ENCODE measurements at places on chromosomes 13 and 19.

- DNase-seq: no peak
Measured at GRCh38 chr13:39110518-39111097, 72.4 kb downstream of the NHLRC3 start.

DNA sequence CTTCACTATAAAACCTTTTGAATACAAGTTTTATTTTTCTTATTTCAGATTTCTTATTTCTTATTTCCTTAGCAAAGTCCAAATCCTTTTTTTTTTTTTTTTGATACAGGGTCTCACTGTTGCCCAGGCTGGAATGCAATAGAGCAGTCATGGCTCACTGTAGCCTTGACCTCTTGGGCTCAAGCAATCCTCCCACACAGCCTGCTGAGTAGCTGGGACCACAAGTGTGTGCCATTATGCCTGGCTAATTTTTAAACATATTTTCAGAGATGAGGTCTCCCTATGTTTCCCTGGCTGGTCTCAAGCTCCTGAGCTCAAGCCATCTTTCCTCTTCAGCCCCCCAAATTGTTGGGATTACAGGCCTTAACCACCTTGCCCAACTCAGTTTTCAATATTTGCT lies 334.3 kb downstream of the DLEU7 start:
- no peak for DNase-seq

DNA sequence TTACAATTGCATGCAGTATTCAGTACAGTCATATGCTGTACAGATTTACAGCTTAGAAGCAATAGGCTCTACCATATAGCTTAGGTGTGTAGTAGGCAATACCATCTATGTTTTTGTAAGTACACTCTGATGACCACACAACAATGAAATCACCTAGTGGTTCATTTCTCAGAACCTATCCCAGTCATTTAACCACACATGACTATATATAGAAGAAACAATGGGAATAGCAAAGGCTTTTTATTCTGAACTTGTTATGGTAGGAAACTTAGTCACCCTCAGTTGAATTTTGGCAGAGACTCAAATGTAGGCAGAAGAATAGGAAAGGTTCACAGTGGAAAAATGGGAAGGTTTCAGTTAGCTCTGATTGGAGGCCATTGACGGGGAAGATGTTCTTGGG lies 1075.1 kb upstream of the MIR17HG start:
- peak; percentile 6 for DNase-seq

GRCh38 chr13:29936051-29936813 lies 85.8 kb upstream of the UBL3 start:
- DNase-seq: no peak

- DNase-seq: peak; percentile 76
Measured at GRCh38 chr19:35063940-35064818, 22.7 kb downstream of the HPN start.

DNA sequence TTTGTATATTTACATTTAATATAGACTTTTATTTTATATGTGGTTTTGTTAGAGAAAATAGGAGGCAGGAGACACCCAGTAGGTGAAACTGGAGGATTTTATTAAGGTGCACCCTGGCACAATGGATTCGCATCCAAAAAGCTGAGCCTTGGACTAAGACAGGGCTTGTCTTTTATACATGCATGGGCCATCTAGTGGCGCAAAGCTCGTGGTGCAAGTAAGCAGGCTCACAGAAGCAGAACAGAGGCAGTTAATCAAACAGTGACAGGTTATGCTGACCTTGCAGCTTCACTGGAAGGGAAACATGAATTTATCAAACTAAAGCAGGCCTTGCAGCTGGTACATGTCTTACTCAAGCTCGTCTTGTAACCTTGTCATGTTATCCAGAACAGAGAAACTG lies 58.8 kb upstream of the ZNF681 start:
- no peak for DNase-seq

DNA sequence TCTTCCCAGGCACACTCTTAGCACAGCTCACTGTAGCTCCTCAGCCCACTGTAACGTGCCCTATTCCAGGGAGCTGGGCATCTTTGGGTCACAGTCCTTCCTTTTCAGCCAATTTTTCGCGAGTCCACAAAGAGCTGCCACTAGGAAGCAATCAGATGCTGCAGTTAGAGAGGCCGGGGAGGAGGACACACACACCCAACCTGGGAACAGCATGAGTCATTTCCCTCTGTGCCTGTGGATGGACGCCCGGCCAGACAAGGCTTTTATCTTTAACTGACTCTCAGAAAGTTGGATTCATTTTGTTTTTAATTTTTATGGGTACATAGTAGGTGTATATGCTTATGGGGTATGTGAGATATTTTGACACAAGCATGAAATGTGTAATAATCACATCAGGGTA lies 918.6 kb downstream of the UQCRFS1 start:
- peak; percentile 79 for DNase-seq

DNA sequence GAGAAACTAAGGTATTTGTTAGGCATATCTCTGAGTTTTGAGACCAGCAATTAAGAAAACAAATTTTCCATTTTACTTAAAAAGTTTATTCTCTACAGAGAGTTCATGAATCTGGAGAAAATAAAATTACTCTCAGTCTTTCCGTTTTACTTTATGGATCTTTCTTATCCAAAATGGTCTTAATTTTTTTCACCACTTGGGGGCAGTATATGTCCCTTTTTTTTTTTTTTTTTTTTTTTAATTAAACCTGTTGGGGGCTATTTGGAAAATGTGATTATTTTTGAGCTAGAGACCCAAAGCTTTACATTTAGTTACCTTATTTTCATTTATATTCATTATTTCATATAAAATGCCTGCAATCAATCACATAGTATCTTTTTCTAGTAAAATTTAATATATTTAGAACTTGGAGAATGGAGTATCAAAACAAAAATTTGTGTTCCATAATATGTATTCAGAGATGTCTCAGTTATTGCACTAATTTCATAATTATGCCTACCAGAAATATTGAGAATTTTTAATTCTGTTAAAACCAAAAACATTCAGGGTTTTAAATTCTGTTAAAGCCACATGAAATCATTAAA lies 27.1 kb downstream of the PIBF1 start:
- peak; percentile 14 for DNase-seq

- DNase-seq: no peak
Measured at GRCh38 chr19:51921949-51922348, 5.3 kb upstream of the ZNF613 start.

- peak; percentile 41 for DNase-seq
Measured at GRCh38 chr13:28679628-28680027, 20.7 kb downstream of the POMP start.

GRCh38 chr13:95335667-95336066 lies 34.4 kb upstream of the ABCC4 start:
- DNase-seq: no peak

- no peak for DNase-seq
Measured at GRCh38 chr19:2820112-2820702, 539 bp downstream of the ZNF554 start.

DNA sequence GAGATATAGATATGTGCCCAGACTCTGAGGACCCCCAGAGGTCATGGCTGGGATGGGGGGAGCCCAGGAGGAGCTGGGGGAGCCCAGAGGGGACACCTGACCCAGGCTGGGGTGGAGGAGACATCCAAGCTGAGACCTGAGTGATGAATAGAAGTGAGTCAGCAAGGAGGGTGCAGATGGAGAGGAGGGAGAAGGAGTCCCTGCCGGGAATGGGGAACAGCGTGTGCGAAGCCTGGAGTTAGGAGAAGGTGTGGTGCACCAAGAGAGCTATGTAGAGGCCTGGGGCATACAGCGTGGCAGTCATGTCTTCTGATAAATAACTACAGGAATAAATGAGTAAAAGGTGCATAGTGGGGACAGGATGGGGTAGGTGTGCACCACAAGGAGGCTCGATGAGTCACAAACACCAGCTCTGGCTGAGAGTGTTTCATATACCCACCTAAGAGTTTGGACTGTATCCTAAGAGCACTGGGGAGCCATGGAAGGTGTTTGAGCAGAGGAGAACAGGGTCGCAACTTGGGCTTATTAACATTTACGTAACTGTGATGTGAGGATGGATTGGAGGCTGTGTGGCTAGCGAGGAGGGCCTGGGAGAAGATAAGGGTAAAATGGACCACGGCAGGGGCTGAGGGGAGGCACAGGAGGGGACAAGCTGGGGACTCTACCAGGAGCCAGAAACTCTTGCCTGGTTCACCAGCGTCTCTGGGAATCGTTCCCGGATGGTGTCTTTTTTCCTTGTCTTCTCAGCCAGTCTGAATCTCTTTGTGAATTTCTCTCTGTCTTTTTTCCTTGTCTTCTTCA lies 1.4 kb downstream of the CEACAM18 start:
- no peak for DNase-seq

DNA sequence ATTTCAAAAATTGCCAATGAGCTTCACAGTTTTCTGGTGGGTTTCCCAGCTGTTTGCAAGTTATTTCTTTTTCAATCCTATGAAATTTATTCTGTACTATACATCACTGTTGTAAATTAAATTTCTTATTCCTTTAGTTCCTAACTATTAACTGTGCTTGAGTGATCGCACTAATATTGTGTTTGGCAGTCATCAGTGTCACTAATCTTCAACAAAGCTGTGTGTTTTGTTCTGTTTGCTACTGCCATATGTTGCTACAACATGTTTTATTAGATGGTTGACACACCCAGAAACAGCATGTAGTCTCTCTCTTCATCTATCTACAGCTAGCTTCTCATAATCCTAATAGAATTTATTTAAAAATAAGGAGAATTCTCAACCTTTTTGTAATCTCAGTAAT lies 453.6 kb upstream of the PRR20A start:
- DNase-seq: no peak

DNA sequence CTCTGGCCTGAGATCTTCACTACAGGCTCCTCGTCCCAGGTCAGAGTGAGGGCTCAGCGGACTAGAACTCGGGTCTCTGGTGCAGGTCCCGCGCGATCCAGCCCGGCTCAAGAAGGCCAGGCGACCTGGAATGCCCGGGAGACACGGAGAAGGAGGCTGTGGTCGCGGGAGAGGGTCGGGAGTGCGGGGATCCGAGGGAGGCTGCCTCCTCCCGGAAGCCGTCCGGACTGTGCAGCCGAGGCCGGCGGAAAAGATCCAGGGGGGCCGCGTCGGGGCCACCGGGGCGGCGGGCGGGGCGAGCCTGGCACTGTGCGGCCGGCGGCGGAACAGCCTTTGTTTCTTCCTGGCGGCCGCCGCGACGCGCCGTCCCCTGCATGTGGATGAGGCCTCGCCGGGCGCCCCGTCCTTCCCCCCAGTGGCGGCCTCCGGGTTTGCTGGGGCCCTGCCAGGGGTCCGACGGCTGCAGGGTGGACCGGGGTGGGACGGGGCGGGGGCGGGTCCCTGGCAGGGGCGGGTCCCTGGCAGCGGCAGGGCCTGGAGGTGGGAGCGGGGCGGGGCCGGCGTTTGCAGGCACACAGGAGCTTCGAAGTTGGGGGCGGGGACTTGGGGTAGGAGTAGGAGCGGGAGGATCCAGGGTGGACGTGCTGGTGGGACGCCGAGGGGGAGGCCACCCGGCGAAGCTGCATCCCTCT lies 1.0 kb upstream of the SLC7A10 start:
- DNase-seq: no peak

DNA sequence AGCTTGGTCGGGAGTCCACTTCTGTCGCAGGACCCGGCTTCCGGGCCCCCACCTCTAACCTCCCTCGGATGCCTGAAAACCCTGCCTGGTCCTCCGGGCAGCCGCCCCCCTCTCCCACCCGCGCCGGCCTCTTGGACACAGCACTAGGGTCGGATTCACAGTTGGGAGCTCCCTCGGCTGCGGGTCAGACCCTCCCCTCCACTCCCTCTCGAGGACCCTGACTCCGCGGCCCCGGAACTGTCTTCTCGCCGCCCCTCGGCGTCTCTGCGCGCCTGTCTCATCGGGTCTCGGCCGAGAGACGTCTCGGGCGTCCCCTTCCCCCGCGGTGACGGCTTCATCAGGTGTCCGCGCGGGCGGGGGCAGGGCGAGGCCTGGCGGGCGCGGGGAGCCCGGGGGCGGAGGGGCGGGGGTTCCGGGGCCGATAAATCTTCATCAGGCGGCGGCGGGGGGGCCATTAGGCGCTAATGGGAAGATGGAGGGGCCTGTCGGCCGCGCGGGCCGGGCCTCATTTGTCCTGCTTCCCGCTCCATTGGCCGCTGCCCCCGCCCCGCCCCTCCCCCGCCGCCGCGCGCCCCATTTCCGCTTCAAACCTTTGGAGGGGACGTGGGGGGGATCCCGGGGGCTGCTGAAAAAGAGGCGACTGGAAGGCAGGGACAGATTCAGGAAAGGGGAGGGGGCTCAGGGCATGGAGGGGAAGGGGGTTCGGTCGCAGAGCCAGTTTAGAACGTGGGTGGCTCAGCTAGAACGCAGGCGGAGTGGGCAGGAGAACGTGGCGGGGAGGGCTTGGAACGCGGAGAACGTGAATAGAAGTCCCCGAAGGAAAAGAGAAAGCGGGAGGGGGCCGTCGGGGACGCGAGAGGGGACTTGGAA lies 11.8 kb upstream of the ERFL start:
- peak; percentile 26 for DNase-seq

- peak; percentile 34 for DNase-seq
Measured at GRCh38 chr13:101157261-101157660, 259.0 kb downstream of the NALCN start.

- no peak for DNase-seq
Measured at GRCh38 chr19:37986048-37986750, 79.2 kb downstream of the SIPA1L3 start.

GRCh38 chr13:70034286-70034685 lies 73.3 kb upstream of the ATXN8OS start:
- DNase-seq: no peak

DNA sequence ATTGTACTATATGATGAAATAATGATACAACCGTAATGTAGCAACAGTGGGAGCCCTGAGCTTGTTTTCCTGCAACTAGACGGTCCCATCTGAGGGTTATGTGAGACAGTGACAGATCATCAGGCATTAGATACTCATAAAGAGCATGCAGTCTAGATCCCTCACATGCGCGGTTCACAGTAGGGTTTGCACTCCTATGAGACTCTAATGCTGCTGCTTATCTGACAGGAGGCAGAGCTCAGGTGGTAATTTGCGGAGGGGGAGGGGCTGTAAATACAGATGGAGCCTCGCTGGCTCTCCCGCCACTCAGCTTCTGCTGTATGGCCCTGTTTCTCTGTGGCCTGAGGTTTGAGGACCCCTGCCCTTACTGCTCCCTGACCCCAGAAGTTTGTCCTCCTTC lies 13.7 kb downstream of the EPHX3 start:
- DNase-seq: no peak

DNA sequence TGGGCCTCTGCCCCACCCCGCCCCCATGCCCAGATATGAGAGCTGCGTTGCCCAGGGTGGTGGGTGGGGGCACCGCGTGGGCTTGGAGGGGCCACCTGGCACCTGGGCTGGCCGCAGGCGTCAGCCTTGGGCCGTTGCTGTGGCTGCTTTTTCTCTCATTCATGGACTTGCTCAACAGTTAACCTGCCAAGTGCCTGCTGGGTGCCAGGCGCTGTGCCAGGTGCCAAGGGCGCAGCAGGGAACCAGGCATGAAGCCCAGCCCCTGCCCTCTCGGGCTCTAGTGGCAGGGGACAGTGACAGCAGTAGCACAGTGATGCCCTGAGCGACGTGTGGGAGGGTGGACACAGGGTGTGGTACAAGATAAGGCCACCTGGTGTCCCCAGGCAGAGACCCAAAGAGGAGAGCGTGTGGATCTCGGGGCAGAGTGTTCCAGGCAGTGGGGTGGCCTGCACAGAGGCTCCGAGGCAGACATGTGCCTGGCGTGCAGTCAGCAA lies 28.1 kb downstream of the DHX34 start:
- no peak for DNase-seq

GRCh38 chr13:71218960-71219359 lies 648.0 kb downstream of the DACH1 start:
- no peak for DNase-seq

Measured in AG08395 (cell line).